ELF-1 (cell line): ENCODE measurements at places on chromosomes 12 and 14.

DNA sequence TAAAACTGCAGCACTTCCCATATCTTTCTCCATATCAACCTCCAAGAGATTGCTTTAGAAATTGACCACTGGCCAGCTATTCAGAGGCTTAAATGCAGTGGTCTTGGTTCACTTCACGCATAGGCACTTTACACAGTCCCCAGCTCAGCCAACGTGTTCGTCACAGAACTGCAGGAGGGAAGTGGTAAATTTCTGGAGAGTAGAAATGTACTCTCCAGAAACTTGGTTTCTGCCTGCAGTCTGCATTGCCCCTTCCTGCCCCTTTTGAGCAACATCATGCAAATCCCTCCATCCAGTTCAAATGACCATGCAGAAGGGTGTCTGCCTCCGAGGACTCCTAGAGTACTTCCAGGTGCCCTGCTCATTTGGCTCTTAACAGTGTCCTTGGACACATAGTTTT is 42.7 kb upstream of the NEDD1 start:
- DNase-seq = no peak

DNA sequence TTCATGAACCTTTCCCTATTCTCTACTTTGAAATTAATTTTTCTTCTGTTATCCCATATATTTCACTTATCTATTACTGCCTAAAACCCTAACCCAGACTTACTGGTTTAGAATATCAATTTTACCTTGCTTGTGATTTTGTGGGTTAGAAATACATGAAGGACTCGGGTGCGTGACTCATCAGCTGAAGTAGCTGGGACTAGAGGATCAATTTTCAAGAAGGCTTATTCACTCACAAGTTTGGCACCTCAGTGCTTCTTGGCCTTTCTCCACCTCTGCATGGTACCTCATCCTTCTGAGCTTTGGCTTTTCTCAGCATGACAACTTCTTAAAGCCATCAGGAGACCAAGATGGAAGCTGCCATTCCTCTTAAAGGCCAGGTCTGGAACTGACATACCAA is 57.8 kb downstream of the TMEM117 start:
- no peak for DNase-seq

- DNase-seq = no peak
These were observed 145.4 kb upstream of the BMP4 start for GRCh38 chr14:54102051-54102456.

DNA sequence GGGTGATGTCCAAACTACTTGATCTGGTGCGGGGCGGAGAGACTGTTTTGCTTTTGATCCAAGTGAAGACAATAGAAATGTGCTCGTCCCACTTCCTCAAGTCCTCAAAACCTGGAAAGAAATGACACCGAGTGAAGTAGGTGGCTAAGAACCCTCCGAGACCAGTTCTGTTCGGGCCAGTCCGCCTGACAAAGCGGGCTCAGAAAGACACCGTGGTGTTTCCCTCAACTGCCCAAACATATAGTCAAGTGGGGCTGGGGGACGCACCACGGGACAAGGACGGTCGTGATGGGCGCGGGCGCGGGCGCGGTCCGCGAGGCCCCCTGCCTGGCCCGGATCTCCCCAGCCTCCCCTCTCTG is 1.6 kb downstream of the PHLDA1 start:
- peak; percentile 63 for DNase-seq

- no peak for DNase-seq
These were observed 197.8 kb downstream of the PTPRO start for GRCh38 chr12:15520083-15520482.

DNA sequence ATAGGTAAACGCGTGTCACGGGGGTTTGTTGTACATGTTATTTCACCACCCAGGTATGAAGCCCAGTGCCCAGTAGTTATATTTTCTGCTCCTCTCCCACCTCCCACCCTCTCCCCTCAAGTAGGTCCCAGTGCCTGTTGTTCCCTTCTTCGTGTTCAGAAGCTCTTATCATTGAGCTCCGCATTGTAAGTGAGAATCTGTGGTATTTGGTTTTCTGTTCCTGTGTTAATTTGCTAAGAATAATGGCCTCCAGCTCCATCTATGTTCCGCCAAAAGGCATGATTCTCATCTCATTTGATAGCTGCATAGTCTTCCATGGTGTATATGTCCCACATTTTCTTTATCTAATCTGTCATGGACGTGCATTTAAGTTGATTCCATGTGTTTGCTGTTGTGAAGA is 6.9 kb upstream of the GPRC5D start:
- no peak for DNase-seq

DNA sequence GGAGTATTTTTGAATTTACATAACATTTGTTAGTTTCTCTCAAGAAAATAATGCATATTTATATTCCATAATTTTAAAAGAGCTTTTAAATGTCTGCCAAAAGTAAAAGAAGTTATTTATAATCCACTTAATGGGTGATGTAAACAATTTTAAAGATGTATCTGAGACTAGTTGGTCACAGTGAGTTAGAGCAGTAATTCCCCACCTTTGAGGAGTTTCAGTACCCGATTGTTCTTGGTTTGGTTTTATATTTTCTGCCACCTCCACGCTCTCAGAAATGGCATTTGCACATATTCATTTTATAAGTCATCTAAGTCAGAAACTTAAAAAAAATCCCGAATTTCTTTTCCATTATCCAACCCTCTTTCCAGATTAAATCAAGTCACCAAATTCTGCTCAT is 153.2 kb downstream of the SLC35F4 start:
- no peak for DNase-seq

- peak; percentile 64 for DNase-seq
These were observed 64.1 kb upstream of the OTX2 start for GRCh38 chr14:56874375-56874774.

DNA sequence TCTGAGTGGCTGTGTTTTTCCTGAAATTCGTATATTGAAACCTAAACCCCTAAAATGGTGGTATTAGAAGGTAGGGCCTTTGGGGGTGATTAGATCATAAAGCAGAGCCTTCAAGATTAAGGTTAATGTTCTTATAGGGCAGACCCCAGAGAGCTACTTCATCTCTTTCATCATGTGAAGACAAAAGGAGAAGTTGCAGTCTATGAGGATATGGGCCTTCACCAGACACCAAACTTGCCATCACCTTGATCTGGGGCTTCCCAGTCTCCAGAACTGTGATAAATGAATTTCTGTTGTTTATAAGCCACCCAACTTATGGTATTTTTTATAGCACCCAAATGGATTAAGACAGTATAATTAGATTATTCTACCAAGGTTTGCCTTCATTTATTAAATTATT is 275.0 kb upstream of the ATP2B1 start:
- DNase-seq = no peak

- no peak for DNase-seq
These were observed at the start of gene DTX3 for GRCh38 chr12:57604454-57604991. Gene DTX3 (plus strand): TSS chr12:57604824. CDS start chr12:57606518, 1,694 bp downstream.

- no peak for DNase-seq
These were observed 87.3 kb downstream of the SUDS3 start for GRCh38 chr12:118463677-118464076.

GRCh38 chr12:117380083-117380482 is 18.7 kb upstream of the NOS1 start:
- no peak for DNase-seq

DNA sequence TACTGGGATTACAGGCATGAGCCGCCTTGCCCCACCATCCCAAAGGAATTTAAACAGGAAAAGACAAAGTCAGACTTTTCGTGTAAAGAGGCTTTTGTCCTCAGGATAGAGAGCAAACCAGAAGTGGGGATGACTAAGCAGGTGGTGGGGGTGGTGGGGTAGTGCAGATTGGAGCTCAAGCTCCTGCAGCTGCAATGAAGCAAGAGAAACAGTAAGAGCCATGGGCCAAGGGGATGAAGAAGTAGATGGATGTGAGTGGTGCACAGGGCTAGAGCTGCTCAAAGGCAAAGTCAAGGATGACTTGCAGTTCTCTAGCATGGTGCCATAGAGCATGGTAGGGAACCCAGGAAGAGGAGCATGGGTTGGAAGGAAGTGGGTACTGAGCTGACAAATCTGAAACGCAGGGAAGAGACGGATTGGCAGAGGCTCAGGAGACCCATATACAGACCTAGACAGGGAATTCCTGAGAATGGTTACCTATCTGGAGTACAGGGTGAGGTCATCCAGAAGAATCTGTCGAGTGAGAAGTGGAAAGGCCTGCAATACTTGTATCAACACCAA is 11.4 kb upstream of the RNF34 start:
- DNase-seq = no peak

DNA sequence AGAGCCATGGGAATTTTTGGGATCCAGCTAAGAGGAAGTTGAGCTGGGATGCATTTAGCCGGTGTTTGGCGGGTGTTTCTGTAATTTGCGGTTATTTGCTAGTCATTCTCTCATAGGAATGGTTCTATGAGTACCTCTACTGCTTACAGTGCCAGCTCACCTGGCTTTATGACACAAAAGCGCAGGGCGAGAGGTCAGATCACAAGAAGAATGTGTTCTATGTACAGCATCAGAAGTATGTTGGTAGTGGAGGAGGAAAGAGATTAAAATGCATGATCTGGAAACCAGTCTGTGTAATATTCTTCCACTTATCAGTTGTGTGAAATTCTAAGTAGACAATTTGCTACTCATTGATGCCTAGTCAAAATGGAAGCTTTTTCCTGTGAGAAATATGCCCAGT is 173.3 kb downstream of the ADCK1 start:
- no peak for DNase-seq

DNA sequence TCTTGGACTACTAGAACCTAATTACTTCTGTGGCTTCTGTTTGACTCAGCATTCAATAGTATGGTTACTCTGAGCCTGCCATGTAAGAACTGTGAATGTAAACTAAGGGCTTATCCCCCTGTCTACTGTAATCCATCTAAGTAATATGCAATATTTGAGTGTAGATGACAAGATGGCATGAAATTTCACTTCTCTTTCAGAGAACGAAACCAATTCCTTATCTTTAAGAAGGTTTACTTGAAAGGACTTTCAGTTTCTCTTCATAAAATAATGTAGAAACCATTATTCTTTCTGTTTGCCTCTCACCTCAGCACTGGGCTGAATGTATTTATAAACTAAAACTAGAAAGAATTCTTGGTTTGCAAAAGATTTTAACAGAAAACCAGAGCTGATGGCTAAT is 60.4 kb upstream of the ARID2 start:
- DNase-seq = no peak

DNA sequence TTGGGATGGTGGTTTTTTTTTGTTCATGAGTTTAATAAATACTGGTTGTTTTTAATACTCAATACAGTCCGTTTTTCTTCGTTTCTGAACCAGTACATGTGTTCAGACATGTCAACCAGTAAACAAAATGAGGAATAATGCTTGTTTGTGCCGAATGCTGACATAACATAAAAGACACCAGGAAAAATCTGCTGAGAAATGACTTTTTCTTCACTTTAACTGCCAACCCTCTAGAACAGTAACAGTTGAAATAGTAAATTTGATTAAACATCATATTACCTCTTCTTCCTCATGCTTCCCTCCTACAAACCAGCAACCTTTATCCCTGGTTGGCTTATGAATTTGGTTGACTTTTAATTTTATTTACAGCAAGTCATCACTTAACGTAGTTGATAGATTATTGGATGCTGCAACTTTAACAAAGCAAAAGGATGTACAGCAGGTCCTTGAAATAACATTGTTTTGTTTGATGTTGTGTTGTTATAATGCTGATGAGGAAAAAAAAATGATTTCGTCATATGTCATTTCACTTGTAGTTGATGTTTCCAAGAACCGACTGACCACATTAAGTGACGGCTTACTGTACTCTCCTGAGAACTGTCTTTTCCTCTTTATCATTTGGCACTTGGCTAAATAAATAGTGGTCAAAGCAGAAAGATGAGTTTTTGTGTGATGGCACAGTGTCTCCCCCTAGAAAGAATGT is 340.5 kb downstream of the TMTC2 start:
- DNase-seq = no peak

- peak; percentile 9 for DNase-seq
These were observed 85.4 kb downstream of the PTCSC3 start for GRCh38 chr14:36091096-36091495.

DNA sequence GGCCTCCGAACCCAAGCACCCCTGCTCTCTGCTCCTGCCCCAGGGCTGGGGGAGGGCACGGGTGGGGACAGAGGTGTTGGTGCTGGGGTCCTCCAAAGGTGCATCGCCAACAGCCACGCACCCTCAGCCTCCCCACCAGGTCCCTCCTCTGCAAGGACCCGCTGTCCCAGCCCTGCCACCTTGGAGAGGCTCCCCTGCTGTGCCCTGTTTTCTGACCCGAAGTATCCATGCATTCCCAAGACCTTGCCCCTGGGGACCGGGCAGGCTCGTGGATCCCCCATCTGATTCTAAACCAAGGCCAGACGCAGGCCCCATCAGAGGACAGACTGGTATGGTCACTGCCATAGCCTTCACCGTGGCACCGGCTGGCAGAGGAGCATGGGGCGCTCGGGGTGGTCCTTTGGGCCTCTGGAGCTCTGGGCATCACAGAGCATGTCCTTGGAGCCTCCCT is 22.7 kb upstream of the BEGAIN start:
- DNase-seq = no peak

DNA sequence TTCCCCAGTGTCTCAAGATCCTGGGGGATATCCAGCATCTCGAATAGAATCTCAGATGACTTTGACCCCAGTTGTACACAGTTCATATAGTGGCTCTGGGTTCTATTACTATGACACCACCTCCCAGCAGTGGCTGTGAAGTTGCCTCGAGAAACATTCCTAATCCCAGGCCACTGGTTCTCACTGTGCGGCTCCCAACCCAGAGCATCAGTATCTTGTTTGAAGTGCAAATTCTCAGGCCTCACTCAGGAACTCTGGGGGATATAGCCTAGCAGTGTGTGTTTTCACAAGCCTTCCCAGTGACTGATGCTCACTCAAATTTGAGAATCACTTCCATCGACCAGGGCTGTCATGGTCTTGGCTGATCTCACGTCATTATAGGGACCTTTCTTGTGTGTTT is 69.3 kb upstream of the IGF1 start:
- peak; percentile 73 for DNase-seq

DNA sequence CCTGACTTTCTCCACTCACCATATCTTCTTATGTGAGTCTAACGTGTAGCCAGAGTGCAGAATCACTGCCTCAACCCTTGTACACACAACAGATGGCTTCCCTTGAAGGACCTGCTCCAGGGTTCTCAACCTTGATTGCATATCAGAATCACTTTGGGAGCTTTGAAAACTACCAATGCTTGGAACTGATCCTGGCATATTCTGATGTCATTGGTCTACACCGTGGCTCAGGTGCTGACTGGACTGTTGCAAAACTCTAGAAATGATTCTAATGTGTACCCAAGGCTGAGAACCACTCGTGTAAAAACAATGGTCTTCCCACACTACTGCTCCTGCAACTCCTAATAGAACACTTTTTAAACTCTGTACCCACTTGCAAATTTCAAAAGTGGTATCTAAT is 18.5 kb downstream of the TMEM132D start:
- no peak for DNase-seq

DNA sequence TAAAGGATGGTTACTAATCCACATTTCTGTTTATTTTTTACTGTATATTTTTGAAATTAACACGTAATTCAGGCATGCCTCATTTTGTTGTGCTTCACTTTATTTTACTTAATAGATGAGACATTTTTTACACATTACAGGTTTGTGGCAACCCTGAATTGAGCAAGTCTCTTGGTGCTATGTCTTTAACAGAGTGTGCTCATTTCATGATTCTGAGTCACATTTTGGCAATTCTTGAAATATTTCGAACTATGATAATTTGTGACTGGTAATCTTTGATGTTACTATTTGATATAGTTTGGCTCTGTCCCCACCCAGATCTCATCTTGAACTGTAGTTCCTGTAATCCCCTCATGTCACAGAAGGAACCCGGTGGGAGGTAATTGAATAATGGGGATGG is 1120.5 kb upstream of the FLRT2 start:
- DNase-seq = no peak
